Right lobe of liver (tissue), 6 donors: ENCODE measurements at places on chromosomes 7 and 10.

DNA sequence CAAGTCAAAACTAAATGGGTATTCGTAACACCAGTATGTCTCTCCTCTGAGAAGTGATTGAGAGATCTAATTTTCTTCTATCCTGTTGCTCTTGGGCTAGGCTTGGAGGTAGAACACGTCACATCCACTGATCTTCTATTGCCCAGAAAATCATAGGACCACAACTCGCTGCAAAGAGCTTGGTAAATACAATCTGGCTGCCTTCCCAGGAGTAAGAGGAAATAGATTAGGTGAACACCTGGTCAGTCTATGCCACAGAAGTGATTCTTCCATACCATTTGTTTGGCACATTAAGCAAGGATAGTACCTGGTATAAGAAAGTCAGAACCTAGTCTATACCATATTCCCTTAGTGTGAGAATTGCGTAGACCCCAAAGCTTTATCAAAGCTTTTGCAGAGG is 129.3 kb upstream of the PHYHIPL start:
- DNase-seq = no peak

DNA sequence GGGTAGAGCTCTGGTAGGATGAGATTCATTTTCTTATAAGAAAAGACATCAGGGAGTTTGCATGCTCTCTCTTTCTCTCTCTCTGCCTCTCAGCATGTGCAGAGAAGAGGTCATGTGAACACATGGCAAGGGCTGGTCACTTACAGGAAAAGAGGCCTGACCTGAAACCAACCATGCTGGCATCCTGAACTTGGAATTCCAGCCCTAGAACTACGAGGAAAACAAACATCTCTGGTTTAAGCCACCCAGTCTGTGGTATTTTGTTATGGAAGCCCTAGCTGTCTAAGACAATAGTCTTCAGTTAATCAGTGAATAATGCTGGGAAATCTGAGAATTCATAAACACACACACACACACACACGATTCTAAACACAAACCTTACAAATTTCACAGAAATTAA is 1104.2 kb upstream of the LRRN3 start:
- DNase-seq = no peak

GRCh38 chr10:3935141-3935540 is 150.1 kb upstream of the KLF6 start:
- no peak for DNase-seq

DNA sequence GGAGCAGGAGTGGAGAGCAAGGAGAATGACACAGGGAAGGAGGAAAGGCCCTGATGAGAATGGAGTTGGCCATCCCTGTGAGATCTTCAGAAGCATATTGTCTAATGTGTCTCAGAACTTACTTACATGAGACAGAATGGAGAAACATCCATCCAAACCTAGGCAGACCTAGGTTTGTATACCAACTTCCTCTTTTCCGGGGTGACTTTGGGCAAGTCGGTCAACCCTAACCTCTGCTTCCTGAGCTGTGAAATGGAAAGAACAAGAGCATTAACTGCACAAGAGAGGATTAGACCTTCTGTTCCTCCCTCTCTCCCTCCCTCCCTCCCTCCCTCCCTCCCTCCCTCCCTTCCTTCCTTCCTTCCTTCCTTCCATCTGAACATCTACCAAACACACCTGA is 4.5 kb downstream of the GHRHR start:
- no peak for DNase-seq

GRCh38 chr10:29595636-29596225 is 39.0 kb downstream of the SVIL start:
- no peak for DNase-seq

DNA sequence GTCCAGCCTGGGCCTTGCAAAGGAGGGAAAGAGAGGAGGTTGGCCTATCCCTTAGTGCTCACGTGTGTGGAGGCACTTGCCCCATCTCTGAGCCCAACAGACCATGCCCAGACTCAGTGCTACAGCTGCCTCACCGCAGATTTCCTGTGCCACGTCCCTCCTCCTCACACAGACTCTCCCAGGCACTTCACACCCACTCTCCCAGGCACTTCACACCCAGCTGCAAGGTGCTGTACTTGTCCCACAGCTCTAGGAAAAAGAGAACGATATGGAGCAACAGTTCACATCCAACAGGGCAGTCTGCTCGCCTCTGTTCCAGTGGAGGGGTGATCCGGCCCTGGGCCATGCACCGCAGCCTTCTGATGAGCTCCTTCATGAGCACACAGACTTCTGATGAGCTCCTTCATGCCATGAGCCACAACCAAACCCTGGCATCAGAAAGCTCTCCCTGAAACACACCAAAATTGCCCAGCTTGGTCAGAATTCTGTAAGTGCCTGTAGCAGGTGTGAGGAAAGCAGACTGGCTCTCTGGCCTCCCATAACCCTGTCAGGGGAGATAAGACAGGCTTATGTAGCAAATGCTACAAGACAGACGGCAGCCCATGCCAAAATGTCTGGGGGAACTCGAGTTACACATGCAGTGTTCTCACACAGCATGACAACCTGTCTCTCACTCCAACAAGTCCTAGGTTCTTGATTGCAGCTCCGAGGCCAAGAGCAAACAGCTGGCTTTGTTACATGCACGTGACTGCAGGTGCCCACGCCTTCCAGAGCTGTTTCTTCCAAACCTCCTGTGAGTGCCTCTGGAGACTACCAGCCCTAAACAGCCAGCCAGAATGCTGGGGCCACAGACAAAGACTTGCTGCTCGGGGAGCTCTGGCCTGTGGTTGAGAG is 348.5 kb downstream of the GRID1 start:
- no peak for DNase-seq

- DNase-seq = no peak
Observed at GRCh38 chr10:69087590-69088470, at the start of gene SRGN. Gene SRGN, plus strand, starts transcription at chr10:69088103. Its CDS starts 55 bp downstream, at chr10:69088158.

DNA sequence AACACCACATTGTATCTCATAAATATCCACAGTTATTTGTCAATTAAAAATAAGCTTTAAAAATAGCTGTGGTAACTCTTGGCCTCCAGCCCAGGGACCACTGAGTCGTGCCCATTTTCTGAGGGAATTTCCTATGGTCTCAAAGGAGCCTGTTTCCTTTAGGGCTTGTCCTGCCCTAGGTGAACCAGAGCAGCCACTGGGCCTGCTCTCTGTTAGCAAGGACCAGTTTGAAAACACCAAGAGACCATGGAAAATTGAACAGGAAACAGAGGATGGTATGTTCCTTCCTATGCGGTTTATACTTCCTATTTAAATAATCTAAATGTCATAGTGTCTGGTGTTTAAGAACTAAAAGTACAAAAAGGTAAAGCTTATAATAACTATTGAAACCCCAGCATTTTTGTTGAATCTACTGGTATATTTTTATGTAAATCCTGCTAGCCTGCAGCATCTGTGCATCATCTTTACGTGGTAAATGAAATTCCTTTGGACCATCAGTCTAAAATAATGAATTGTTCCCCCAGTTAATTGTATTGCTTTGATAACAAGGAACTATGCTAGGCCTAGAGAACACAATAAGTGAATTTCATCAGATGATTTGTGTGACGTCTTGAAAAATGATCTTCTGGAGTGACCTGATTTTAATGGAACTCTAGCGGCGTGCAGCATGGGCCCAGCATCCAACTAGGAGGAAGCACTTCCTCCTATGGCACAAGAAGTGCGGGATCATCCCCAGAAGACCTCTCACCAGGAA is 333.7 kb downstream of the GFRA1 start:
- DNase-seq = no peak

- no peak for DNase-seq
Observed at GRCh38 chr10:29056729-29057128, 232.1 kb upstream of the LYZL1 start.

DNA sequence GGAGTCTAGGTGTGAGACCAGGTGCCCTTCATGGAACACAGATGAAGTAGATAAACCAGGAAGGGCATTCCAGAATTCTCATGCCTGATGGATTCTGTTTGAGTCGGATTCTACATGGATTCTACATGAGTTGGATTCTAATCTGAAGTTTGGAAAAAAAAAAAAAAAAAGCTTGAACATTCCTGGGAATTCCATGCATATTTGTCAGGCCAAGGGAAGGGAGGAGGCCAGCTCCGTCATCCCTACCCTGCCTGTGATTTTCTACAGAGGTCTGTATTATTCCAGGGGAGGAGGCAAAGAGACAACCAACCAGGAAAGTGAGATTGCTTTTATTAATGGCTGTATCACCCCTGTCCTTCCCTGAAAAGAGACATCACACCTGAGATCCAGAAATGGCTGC is 27.8 kb upstream of the EBLN1 start:
- DNase-seq = no peak

DNA sequence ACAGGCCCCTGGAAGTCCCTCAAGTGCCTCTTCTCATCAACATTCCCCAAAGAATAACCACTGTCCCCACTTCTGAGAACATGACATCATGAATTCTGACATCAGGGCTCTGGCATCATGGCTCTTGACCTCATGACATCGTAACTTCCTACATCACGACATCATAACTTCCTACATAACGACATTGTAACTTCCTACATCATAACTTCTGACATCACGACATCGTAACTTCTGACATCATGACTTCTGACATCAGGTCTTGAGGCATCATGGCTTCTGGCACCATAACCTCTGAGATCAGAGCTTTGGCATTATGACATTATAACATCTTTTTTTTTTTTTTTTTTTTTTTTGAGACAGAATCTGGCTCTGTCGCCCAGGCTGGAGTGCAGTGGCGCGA is 66.7 kb upstream of the FAM20C start:
- no peak for DNase-seq

- no peak for DNase-seq
Observed at GRCh38 chr10:56928714-56929113, 567.7 kb upstream of the ZWINT start.

GRCh38 chr10:55803055-55803454 is 558.0 kb downstream of the ZWINT start:
- DNase-seq = no peak

DNA sequence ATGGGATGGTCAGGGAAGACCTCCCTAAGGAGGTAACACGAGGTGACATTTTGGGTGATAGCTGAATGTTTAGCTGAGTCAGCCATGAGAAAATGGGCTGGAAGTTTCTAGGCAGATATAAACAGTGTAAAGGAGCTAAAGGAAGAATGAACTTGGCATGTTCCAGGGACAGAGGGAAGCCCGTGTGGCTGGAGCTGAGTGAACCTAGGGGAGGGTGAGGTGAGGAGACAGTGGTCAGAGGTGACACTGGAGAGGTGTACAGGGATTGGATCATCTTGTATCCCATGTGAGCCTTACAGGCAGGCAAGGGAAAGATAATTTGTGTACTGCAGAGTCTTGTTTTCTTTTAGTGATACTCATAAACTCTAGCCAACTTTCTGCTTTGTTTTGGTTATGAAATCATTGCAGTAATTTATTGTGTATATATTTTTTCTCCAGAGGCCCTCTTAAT is 1.8 kb downstream of the STARD3NL start:
- no peak for DNase-seq

GRCh38 chr7:64639267-64640001 is 26.5 kb upstream of the ZNF107 start:
- no peak for DNase-seq

DNA sequence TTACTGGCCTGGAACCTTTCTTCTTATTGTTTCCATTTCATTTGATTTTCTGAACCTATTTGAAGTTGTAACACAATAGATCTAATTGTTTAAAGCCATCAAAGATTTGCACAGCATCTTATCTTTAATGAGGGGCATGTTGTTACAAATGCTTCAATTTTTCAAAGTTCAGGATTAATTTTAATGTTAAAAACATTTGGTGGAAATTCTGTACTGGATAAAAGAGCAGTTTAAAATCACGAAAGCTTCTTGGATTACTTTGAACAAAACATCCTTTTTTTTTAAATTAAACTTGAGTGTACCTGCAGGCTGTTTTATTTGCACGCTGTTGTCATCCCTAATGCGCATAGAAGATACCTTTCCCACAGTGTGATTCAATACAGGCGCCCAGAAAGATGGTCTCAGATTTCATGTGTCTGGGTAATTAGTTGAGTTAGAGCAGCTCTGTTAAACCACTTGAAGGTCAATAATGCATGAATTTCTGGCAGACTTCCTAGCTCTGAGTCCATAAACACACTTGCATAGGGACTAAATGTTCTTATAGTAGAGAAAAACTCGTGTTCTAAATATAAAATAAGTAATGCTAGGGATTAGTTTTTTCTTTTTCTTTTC is 29.3 kb upstream of the DDX50 start:
- no peak for DNase-seq

DNA sequence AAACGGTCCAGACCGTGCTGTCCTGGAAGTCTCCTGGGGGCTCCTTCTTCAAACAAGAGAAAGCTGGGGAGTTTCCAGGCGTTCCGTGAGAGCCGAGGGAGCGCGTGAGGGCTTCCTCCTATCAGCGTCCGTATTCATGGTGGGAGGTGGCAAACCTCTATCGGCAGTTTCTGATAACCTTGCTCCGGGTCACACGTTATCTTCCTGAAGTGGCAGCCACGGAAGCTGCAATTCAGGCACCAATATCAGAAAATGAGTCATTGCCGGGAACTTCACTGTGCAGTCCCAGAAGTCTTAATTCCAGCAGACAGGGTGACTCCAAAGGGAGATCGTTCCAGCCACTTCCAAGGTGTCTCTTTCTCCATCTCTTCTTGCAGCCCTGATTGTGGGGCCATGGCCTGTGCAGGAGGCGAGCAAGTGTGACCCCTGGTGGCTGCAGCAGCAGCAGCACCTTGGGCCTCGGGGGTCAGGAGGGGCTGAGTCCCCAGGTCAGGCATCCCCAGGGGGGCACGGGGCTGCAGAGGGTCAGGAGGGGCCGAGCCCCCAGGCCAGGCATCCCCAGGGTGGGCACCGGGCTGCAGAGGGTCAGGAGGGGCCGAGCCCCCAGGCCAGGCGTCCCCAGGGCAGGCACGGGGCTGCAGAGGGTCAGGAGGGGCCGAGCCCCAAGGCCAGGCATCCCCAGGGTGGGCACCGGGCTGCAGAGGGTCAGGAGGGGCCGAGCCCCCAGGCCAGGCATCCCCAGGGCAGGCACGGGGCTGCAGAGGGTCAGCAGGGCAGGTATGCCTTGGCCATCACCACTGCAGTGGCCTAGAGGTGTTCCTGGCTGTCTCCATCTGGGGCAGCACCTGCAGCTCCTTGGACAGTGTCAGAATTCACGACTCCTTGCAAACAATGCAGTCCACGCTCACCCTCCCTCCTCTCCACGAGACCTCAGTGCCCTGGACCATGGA is 538.7 kb downstream of the DNAJB6 start:
- no peak for DNase-seq

DNA sequence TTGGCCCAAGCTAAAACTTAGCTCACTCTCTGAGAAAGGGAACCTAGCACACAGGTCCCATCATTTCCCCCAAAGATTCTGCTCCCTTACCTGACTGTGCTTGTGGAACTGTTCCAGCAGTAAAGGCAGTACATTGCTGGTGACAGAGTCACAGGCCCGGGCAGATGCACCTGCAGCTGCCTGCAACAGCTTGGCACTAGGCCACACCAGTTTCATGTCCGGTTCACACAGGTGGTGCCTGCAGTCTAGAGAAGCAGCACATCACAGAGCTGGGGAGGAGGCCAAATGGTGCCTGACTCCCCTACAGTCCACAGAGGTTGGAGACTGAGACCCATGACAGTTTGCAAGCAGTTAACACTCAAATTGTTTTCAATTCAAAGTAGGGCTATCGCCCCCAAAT is 22.2 kb downstream of the ZDHHC16 start:
- DNase-seq = no peak
